Naive thymus-derived CD8-positive, alpha-beta T cell (primary cell): ENCODE measurements at places on chromosomes 2 and 18.

GRCh38 chr2:85887566-85888019 is 1.2 kb downstream of the ST3GAL5 start:
- peak; percentile 65 for DNase-seq

DNA sequence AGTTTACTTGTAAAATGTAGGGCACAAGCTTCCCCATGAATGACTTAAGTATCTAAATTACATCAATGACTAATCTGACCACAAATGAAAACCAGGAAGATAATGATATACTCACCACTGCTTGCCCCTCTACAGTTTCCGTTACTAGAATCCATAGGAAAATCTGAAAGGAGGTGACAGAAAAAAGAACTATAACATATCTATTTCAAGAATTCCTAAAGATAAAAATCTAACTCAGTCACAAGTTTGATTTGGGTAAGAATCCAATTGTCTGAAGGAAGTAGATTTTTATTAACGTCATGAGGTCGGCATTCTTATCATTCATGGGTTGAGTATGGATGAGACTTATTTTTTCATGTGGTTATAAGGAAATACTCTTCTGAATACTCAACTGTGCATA is 7.8 kb downstream of the FRZB start:
- DNase-seq = no peak

DNA sequence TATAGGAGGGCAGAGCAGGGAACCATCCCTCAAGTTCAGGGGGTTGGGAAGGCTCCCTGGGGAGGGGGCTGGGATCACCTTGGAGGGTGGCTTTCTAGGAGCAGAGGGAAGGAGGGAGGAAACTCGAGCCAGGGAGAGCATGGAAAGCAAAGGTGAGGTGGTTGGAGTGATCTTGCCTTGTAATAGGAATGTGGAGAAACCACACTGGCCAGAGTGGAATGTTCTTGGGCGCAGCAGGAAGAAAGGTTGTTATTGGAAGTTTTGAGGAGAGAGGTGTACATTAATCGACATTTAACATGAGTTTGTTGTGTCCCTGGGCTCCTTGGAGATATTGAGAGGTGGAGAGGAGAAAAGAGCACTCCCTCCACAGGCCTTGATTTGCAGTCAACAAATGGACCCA is 272.2 kb downstream of the PRKCE start:
- no peak for DNase-seq

DNA sequence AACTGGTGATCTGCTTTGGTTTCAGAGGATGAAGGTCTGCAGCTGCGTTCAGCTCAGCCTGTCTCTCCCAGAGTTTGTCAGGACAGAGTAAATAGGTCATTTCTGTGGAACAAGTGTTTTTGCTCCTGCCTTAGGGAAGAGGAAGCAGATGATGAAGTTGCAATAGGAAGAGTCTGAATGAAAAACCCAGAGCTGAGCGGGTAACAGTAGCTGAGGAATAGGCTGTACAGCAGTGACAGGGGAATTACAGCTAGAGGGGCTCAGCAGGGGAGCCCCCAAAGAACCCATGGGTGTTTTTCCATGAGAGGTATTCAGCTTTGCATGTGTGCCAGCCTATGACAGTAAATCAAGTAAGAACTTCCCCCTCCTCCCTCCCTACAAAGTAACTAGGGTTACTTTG is 10.3 kb upstream of the CYBRD1 start:
- no peak for DNase-seq

- DNase-seq = no peak
Observed at GRCh38 chr2:240759459-240759858, 60.6 kb downstream of the KIF1A start.

- DNase-seq = no peak
Observed at GRCh38 chr2:102703748-102704147, 58.1 kb upstream of the TMEM182 start.

DNA sequence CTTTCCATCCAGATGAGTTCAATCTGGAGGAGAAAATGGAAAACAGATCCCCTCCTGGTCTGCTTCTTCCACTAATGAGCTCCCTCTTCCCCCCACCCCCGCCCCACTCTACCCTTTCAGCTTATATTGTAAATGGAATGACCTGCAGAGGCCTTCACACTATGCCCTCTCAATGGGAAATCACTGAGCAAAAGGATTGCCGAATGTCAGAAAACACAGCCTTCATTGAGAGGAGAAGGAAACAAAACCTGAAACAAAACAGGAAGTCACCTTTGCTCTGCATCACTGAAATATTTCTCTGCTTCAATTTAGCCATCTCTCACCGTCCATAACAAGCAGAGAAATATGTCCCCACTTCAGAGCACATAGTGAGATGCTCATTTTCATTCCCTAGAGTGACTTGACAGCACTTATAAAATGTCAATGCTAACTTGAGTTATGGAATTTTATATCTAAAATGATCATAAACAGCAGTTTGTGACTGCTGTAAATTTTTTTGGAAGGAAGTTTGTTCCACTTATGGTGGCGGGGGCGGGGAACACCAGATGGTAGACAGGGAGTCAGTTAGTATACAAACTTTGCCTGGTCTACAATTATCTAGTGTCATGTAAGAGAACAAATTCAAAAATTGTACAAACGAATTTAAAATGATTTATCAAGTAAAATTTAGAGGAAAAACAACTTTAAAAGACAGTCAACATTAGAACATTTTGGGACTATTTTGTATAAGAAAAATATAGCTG is 1.8 kb upstream of the FRZB start:
- no peak for DNase-seq

DNA sequence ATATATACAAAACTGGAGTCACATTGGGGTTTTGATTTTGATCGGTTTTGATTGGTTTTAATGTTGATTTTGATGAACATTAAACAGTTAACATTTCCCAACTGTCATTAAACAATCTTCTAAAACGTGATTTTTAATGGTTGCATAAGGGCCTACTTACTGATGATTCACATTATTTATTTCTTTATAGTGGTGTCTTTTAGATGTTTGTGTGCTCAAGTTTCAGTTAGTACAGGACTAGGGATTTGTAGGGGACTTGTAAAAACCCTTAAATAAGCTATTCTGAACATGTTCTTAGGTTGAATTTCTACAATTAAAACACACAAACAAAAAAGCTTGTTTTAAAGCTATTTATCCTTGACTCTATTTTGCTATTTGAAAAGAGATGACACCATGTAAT is 61.6 kb downstream of the TTC21B start:
- DNase-seq = no peak

GRCh38 chr2:49241991-49242390 is 87.7 kb upstream of the FSHR start:
- no peak for DNase-seq

- DNase-seq = no peak
Observed at GRCh38 chr2:78408795-78409118, 616.7 kb upstream of the REG3G start.

GRCh38 chr2:183091318-183091953 is 12.9 kb downstream of the DUSP19 start:
- no peak for DNase-seq

GRCh38 chr18:26961839-26962238 is 96.3 kb upstream of the AQP4 start:
- no peak for DNase-seq

DNA sequence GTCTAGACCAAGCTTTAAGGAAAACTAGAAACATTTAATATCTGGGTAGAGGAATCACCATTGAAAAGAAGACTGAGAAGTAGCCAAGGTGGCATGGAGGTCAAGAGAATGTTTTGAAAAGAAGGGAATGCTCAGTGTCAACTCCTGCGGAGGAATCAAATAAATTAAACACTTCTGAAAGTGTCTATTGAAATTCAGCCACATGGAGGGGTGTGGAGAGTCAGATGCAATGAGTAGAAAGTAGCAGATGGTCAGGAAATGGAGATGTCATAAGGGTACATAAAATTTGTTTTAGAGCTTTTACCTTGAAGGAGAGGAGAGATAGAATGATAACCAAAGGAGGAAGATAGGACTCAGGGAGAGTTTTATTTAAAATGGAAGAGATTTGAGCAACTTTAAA is 35.1 kb downstream of the NLRC4 start:
- no peak for DNase-seq

- no peak for DNase-seq
Observed at GRCh38 chr2:4765787-4766530, 926.2 kb upstream of the SOX11 start.

- no peak for DNase-seq
Observed at GRCh38 chr2:68134554-68134953, 23.1 kb upstream of the PNO1 start.

DNA sequence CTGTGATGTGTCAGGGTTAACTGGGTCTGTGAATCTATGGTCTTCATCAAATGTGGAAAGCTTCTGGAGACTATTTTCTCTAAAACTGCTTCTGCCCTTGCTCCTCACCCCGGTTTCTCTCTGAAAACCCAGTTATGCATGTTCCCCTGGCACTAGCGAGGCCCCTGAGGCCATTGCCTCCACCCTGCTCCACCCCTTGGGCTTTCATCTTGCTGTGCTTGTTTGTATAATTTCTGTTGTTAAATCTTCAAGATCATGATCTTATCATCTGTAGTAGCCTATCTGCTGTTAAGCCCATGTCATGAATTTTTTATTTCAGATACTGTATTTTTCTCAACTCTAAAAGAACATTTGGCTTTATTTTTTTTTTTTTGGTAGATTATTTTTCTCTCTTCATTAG is 14.9 kb upstream of the ANO7 start:
- no peak for DNase-seq

DNA sequence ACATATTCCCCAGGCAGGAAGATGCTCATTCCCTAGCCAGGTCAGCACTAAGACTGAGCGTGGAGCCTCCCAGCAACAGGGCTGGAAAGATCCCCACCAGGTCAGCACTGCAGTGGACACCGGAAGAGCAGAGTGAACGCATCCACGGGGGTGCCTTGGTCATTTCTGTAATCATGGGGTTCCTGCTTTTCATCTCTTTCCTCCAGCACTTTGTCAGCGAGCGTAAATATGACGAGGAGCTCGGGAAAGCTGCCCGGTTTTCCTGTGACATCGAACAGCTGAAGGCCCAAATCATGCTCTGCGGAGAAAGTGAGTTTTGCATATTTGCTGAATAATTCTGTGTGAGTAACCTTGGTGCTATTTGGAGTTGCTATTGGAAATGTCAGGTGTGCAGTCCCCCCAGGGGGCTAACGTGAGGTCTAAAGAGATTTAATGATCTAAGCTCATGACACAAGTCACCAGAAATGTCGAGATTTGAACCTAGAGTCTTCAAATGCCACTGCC is 40.1 kb downstream of the KCTD18 start:
- no peak for DNase-seq

GRCh38 chr2:190062053-190062452 is 476 bp downstream of the MSTN start:
- no peak for DNase-seq

- DNase-seq = no peak
Observed at GRCh38 chr2:31270131-31270530, 36.2 kb downstream of the EHD3 start.

DNA sequence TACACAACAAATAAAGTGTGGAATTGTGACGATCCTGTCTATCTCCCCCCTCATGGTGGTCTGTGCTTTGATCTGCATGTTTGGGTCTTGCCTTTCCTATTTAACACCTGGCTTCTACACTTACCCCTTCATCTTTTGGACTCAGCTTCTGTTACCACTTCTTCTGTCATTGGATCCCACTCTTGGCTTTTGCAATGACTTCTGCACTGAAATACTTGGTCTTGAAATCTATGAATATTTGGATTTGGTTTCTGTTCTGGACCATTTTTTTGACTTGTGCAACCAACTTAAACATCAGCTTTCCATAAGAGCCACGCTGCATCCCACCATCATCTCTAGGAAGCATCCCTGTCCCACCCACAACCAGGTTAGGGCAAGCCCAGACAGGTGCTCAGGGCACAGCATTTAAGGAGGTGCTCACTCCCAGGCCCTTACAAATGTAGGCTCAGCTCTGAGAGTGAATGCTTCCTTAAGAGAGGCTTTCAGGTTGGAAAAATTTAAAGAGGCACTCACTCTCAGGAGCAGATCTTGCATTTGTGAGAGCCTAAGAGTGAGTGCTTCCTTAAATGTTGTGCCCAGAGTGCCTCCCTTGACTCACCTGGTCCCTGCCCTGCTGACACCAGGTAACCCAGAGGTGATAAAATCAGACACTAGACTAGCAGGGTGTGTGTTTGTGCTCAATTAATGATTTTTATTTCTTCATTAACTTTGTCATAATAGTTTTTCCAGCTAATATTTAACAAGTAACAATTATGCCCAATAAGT is 124.5 kb upstream of the SH3BP4 start:
- no peak for DNase-seq

DNA sequence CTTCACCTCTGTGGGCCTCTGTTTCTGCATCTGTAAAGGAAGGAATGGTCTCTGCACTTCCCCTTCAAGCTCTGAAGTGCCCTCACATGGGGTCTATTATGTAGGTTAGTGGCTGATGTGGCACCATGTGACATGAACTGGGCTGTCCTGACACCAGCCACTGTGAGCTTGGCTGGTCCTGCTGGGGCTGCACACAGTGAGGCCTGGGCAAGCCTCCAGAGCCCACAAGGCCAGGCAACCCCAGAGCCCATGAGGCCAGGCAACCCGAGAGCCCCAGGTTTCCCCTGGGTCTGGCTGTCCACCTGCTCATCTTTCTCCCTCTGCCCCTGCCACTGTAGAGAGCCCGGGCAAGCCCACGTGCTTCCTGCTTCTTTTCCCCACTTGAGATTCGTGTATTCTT is 150.1 kb upstream of the SMAD2 start:
- DNase-seq = no peak

GRCh38 chr2:240930096-240930630 is 24.0 kb downstream of the CROCC2 start:
- no peak for DNase-seq

DNA sequence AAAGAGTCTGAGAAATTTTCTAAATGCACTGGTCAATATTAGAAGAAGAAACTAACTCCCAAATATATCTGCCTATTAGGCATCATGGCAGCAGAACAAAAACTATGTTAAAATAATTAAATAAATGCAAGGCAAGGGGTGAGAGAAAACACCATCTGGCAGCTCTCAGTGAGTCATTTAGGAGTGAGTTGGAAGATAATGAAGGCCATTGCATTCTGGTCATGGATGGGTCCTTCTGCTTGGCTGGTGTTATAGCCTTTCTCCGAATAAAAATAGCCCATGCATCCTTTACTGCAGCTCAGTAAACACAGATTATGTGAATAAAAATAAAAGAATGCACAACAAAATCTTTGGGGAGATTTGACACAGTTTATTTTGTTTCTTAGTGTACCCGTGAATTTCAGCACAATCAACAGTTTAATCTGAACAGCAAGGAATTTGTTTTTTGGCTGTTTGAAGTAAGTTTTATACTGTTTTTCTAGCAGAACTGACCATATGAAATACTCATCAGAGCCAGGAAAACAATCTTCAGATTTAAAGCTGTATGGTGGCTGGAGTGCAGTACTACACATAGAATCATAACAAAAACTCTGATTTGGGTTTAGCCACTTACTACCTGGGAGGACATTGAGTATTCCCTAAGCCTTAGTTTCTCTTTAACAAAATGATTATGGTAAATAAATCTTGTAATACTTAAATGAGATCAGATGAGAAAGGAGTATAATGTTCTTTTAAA is 225.1 kb upstream of the ITGA4 start:
- no peak for DNase-seq

- DNase-seq = no peak
Observed at GRCh38 chr2:45167920-45168629, 158.8 kb upstream of the SIX2 start.
